Immature natural killer cell (primary cell): ENCODE measurements at places on chromosomes 16 and 17.

DNA sequence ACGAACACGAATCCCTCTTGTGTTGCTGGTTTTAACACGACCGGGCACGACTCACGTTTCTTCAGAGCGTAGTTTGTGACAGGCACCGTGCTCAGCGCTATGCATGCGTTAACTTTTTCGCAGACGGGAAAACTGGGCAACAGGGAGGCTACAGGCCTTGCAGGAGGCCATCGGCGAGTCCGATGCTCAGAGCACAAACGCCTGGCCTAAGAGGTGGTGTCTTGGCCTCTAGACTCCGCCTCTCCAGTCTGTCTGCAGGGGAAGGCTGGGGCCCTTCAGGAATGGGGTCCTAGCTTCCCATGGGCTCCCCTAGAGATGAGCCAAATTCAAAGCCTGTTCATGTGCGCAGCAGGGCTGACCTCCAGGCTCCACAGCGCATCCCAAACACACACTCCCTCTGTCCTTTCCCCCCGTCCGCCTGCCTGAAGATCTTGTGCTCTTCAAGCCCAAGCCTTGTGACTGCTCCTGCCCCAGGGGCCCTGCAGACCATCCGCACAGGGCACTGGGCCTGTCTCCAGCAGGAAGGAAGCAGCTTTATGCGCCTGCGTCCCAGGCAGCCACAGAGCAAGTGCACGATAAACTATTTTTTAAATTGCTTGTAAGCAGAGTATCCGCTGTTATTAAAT is 3.1 kb downstream of the CLCN7 start:
- H3K36me3 ChIP-seq: no peaks in the 10 kb centered on the region
- no peak overlapping the region for H3K4me3 ChIP-seq
- peaks cover 2% of the 10 kb centered on the region for H3K27me3 ChIP-seq
- peak overlapping the region; percentile 69 for H3K27ac ChIP-seq
- peaks cover 52% of the 10 kb centered on the region for H3K4me1 ChIP-seq
- no peak for DNase-seq

DNA sequence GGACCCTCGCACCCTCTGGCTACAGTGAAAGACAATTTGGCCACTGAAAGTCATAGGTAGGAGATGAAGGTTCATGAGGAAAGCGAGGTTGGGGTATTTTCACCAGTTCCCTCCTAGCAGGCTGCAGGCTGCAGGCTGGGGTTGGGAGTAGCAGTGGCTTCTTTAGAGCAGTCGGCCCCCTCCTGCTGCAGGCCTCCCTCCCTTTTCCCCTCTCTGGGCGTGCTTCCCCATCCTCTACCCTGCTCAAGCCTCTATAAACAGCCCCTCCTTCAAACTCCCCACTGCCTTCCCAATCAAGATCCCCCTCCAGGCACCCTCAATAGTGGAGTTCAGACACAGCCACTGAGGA is 41.8 kb downstream of the GAS7 start:
- no peaks in the 10 kb centered on the region for H3K36me3 ChIP-seq
- no peak for DNase-seq
- peak overlapping the region; percentile 97 for H3K27ac ChIP-seq
- peaks cover 41% of the 10 kb centered on the region for H3K4me1 ChIP-seq
- peak overlapping the region; percentile 81 for H3K4me3 ChIP-seq

- peaks cover 98% of the 10 kb centered on the region for H3K4me1 ChIP-seq
- H3K36me3 ChIP-seq: peaks cover 19% of the 10 kb centered on the region
- H3K4me3 ChIP-seq: peak overlapping the region; percentile 85
- peak; percentile 80 for DNase-seq
- peaks cover 8% of the 10 kb centered on the region for H3K27me3 ChIP-seq
Observed at GRCh38 chr17:77400445-77400870, 259.7 kb downstream of the SEC14L1 start.

DNA sequence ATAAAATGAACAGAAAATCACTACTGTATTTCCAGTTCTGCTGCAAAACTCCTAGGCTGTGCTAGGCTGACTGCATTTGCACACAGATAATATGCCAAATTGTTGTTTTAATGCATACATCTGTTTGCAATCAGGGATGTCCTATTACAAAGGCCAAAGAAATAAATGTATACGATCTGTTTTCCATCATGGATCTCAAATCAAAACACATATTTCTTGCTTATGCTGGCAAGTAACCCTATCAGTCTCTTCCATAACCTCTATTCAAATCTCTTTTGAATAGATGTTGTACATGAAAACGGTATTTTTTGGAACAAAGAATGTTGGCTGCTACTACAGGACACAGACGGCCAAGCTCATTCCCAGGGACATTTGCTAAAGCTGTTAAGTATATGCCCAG is 56.6 kb downstream of the DUSP14 start:
- no peaks in the 10 kb centered on the region for H3K36me3 ChIP-seq
- no peak for DNase-seq
- peaks cover 25% of the 10 kb centered on the region for H3K4me1 ChIP-seq
- no peak overlapping the region for H3K4me3 ChIP-seq
- H3K27me3 ChIP-seq: no peaks in the 10 kb centered on the region

DNA sequence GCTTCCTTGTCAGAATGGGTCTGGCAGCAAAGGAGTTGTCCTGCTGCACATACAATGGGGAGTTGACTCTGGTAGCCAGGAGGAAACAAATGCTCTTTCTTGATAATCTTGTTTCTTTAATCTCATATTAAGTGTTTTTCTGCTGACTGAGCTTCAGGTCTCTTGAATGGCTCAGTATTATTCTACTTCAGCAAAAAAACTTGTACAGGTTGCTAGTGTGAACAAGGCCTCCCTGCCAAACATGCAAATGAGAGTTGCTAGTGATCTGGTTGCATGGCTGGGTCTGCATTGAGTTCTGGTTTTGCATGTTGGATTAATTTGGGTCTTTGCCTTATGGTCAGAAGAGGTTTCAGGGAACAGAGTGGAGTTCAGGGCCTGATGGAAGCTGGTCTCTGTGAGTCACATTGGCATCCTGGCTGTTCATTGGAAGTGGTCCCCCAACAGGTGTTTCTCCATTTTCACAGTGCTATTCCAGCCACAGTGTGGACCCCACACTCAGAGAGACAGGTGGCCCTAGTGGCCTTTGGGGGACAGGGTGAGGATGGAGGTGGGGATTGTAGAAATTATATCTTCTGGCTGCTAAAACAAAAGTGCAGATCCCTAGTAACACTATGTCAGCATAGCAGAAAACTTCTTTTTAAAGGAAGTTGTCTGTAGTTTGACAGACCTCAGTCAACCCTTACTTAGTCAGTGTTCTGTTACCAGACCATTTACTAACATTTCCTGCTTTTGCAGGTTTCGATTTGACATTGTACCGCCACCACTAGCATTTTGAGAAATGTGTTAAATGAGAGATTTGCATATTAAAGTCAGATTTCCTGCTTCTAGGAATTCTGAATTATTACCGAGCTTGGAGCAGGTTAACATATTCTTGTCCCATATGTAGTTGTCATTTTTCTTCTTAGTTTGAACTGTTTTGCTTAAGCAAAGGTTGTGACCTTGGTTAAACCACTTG is 47.1 kb downstream of the EPN2 start:
- no peaks in the 10 kb centered on the region for H3K36me3 ChIP-seq
- H3K27ac ChIP-seq: peak overlapping the region; percentile 86
- H3K4me1 ChIP-seq: peaks cover 19% of the 10 kb centered on the region
- peaks cover 4% of the 10 kb centered on the region for H3K27me3 ChIP-seq
- DNase-seq: no peak

GRCh38 chr17:26962255-26963162 is 331.4 kb upstream of the WSB1 start:
- H3K27me3 ChIP-seq: peaks cover 8% of the 10 kb centered on the region
- H3K27ac ChIP-seq: no peak overlapping the region
- H3K36me3 ChIP-seq: no peaks in the 10 kb centered on the region
- no peak overlapping the region for H3K4me3 ChIP-seq
- H3K4me1 ChIP-seq: no peaks in the 10 kb centered on the region
- DNase-seq: no peak

- peak within 1 kb of the TSS; percentile 100 for H3K27ac ChIP-seq
- peaks cover 26% of the 10 kb centered on the region for H3K27me3 ChIP-seq
Observed at GRCh38 chr17:45221081-45222013, at the start of gene FMNL1. TSS of gene FMNL1 (plus strand) at chr17:45221885. CDS start at chr17:45222125, 240 bp downstream.

DNA sequence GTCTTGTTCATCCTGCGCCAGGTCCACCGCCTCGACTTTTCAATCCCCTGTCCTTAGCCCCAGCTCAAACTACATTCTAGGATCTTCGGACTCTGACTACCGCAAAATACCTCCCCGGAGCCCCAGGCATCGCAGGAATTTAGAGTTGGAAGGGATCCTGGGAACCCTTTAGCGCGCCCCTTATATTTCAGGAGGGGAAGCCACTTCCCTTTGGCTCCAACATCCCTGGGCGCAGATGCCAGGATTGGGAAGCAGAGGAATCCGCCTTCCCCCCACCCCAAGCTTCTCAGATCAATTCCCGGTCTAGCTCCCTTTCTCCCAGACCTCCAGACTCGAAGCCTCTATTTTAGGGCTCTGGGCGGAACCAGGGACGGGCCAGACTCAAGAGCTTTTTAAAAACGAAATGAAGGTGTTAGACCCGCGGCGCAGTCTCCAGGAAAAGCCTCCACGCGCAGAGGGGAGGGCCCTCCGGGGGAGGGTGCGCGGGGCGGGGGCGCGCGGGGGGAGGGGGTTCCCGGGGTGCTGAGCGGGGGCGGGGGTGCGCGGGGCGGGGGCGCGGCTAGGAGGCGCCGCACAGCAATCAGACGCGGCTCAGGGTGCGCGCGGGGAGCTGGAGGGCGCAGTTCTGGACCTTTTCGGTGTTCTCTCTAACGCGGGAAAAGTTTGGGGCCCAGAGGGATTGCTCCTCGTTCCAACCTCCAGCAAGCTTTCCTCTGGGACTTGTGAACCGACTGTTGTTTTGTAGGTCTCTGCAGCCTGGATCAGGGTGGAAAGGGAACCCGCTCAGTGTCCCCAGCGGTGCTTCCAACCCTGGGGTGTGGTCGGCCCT is 1.6 kb downstream of the AHSP start:
- no peak overlapping the region for H3K4me3 ChIP-seq
- no peak overlapping the region for H3K27ac ChIP-seq
- DNase-seq: no peak
- peaks cover 1% of the 10 kb centered on the region for H3K4me1 ChIP-seq
- H3K36me3 ChIP-seq: no peaks in the 10 kb centered on the region

DNA sequence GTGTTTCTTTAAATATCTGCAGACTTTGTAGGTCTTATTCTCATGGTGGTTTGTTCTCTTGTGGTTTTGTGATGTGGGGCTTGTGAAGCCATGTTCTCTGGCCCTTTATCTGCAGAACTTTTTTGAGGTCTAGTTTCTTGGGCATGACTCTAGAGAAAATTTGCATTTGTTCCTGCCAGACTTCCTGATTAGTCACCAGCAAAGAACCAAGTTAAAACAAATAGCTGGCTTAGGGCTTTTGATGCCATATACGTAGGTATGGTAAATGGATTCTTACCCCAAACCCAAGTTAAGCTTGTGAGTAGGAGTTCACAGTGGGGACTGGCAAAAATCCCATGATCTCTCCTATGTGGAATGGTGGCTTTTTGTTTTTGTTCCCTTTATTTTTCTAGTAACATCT is 68.7 kb upstream of the IRX3 start:
- DNase-seq: no peak
- no peak overlapping the region for H3K4me3 ChIP-seq
- no peaks in the 10 kb centered on the region for H3K27me3 ChIP-seq
- no peaks in the 10 kb centered on the region for H3K36me3 ChIP-seq

GRCh38 chr16:86231996-86232350 is 278.4 kb upstream of the FOXF1 start:
- H3K4me3 ChIP-seq: no peak overlapping the region
- H3K4me1 ChIP-seq: no peaks in the 10 kb centered on the region
- no peaks in the 10 kb centered on the region for H3K27me3 ChIP-seq
- DNase-seq: no peak
- no peaks in the 10 kb centered on the region for H3K36me3 ChIP-seq

DNA sequence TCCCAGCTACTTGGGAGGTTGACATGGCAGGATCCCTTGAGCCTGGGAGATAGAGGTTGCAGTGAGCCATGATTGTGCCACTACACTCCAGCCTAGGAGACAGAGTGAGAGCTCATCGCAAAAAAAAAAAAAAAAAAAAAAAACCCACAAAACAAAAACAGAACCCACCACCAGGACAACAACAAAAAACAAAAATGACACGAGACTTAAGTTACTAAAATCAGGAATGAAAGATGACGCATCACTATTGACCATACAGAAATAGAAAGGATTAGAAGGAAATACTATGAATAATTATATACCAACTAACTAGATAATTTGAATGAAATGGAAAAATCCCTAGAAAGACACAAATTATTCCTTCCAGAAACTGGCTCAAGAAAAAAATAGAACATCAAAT is 432.4 kb upstream of the PMFBP1 start:
- H3K27me3 ChIP-seq: peaks cover 2% of the 10 kb centered on the region
- peaks cover 4% of the 10 kb centered on the region for H3K36me3 ChIP-seq
- DNase-seq: no peak
- no peak overlapping the region for H3K4me3 ChIP-seq
- H3K27ac ChIP-seq: no peak overlapping the region
- no peaks in the 10 kb centered on the region for H3K4me1 ChIP-seq

- H3K4me1 ChIP-seq: peaks cover 27% of the 10 kb centered on the region
- H3K4me3 ChIP-seq: no peak overlapping the region
- peak overlapping the region; percentile 98 for H3K27ac ChIP-seq
- H3K27me3 ChIP-seq: peaks cover 10% of the 10 kb centered on the region
Observed at GRCh38 chr16:356741-357140, 4.2 kb upstream of the AXIN1 start.

DNA sequence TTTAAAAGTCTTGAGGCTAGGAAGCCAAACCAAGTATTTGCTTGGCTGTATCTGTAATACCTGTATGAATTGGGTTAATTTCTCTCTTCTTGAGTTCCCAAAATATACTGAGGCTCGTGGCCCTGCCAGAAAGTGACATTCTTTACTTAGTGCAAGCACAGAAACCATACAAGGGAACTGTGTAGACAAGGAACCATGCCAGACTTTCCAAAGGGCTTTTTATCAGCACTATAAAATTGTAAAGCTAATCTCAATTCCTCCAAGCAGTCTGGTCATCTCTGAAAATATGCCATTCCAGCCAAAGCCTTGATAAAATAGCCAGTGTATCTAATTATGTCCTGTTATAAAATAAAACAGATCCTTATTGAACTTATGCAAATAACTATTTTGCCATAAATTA is 7.2 kb upstream of the CRYM start:
- H3K4me1 ChIP-seq: no peaks in the 10 kb centered on the region
- no peak for DNase-seq
- no peak overlapping the region for H3K27ac ChIP-seq
- peaks cover 3% of the 10 kb centered on the region for H3K36me3 ChIP-seq

GRCh38 chr17:58277107-58277801 is 3.5 kb downstream of the MPO start:
- H3K36me3 ChIP-seq: no peaks in the 10 kb centered on the region
- no peaks in the 10 kb centered on the region for H3K27me3 ChIP-seq
- H3K4me1 ChIP-seq: peaks cover 4% of the 10 kb centered on the region
- no peak overlapping the region for H3K4me3 ChIP-seq
- DNase-seq: peak; percentile 27

DNA sequence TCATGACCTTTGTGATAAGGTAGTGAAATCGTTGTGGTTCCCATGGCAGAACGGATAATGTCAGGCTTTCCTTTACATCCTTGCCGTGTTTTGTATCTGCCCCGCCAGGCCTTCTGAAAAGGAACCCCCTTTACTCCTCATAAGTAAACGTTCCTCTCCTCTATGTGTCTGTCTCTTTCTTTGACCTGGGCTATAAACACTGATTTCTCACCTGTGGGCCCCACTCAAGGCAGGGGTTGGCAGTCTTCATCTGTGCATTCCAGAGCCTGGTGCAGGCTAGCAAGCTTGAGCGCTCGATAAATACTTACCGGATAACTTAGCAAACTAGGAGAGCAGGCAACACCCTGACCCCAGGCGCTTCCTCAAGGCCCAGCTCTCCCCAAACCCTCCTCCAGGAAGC is 7.3 kb upstream of the HAP1 start:
- H3K36me3 ChIP-seq: no peaks in the 10 kb centered on the region
- no peak overlapping the region for H3K27ac ChIP-seq
- no peak overlapping the region for H3K4me3 ChIP-seq
- no peaks in the 10 kb centered on the region for H3K4me1 ChIP-seq
- DNase-seq: no peak
